Thymus (tissue), 14 donors: ENCODE measurements at places on chromosomes 4 and X. TPM values are rescaled to one million over a fixed set of nuclear protein-coding genes. Genes with fewer than 3 reads are reported as not detected.

DNA sequence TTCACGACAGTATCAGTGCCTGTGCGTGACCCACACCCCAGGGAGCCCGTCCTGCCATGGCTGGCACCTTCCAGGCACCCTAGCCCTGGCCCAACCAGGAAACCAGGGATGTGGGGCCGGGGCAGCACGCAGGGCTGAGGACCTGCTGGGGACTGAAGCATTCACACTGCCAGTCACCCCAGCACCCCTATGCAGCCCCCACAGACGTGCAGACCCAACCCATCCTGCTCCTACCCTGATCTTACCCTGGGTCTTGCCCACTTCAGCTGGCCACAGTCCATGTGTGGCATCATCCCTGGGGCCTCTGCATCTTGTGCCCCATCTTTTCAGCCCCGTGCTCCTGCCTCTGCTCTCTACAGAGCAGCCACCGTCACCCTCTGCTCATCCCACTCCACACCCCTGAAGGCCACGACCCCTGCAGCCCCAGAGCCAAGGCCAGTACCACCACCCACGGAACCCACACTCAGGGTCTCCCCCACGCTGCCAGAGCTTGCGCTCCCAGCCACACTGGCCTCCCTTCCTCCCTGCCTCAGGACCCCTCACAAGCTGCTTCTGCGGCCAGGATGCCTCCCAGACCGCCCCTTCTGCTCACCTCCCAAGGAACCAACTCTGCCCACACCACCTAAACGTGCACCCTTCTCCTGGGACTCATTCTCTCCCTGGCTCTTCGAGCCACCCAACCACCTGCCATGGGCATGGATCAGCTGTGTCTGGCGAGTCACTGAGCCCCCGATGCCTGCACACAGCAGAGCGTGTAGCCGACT, 25.6 kb downstream of the GAK start:
- DNase-seq, result no peak

- peak; percentile 16 for DNase-seq
Measured at GRCh38 chr4:85486425-85487086, 11.6 kb downstream of the ARHGAP24 start.

DNA sequence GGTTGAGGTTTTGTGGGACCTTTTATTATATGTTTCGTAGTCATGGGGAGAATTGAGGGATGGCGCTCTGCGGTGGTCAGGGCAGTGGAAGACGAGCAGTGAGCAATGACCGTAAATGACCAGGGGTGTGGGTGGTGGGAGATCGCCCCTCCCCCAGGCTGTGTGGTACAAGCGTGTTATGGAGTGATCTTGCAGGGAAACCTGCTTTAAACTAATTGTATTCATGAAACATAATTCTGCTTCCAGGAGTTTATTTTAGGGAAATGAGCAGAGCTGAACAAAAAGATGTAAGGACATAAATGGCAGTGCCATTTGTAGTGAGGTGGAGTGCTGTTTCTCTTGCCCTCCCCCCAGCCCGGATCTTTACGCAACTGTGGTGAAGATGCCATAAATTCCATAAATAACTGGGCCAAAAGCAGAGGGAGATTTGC, 20.2 kb downstream of the GYG2 start:
- no peak for DNase-seq

- no peak for DNase-seq
Measured at GRCh38 chrX:41692162-41692749, 3.5 kb downstream of the GPR34 start.

- no peak for DNase-seq
Measured at GRCh38 chr4:5869966-5870619, 22.8 kb downstream of the CRMP1 start.

DNA sequence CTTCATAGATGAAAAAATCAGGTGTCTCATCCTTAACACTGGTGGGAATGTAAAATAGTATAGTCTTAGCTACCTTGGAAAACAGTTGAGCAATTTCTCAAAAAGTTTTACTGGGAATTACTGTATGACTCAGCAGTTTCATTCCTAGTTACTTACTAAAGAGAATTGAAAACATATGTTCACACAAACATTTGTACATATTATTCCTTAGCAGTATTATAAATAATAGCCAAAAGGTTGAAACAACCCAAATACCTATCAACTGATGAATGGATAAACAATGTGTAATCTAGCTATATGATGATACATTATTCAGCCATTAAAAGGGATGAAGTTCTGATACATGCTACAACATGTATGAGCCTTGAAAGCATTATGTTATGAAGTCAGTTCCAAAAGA, 41.7 kb downstream of the RBM46 start:
- no peak for DNase-seq

- no peak for DNase-seq
Measured at GRCh38 chrX:9286234-9286633, 178.6 kb upstream of the TBL1X start.

Gene VSIG4
- polyA plus RNA-seq, result 23.3 TPM

Gene CTAG2
- polyA plus RNA-seq, result 0.05 TPM

Gene PNMA5
- 0.25 TPM for polyA plus RNA-seq

Gene BANK1
- 10.9 TPM for polyA plus RNA-seq
